Hepatocyte (in vitro differentiated cells): ENCODE measurements at places on chromosomes 11 and 22. TPM values are rescaled to one million over a fixed set of nuclear protein-coding genes. Genes with fewer than 3 reads are reported as not detected.

The OR6T1 gene
- total RNA-seq: not detected in 2 replicates

The HEPHL1 gene
- total RNA-seq: 0.07 TPM in 1 of 2 replicates, not detected in the other

The KLHL35 gene
- 0.63 and 0.88 TPM in 2 replicates for total RNA-seq

The RIMBP3B gene
- total RNA-seq: 0.17 TPM in 1 of 2 replicates, not detected in the other

The PKNOX2 gene
- 3.1 and 4.3 TPM in 2 replicates for total RNA-seq

The THY1 gene
- total RNA-seq: 43.3 and 52.1 TPM in 2 replicates

The TUB gene
- 14.9 and 18.7 TPM in 2 replicates for total RNA-seq

The SLC1A2 gene
- total RNA-seq: 0.84 and 2.9 TPM in 2 replicates

The RAB36 gene
- 1.8 and 2.7 TPM in 2 replicates for total RNA-seq
